ENCODE measurements at places on chromosomes 7 and 10.
A peak's percentile ranks its signal among the peaks of the same experiment; 100 is the strongest.

DNA sequence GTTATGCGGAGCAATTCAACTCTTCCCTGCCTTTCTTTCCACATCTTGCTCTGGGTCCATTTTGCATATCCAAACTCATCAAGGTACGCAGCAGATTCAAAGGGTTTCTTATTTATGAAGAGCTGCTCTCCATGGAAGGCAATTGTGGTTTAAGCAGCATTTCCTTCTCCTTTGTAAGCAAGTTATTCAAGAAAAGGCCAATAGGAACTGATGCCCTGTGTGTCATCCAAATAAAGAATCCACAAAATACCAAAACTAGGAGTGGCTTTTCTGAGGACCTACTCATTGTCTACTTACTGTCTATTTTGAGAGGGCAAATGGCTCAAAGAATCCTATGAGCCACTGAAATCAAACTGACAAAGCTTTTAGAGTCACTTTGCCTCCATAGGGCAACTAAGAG is 253.1 kb downstream of the PTEN start:
- no peak for DNase-seq

DNA sequence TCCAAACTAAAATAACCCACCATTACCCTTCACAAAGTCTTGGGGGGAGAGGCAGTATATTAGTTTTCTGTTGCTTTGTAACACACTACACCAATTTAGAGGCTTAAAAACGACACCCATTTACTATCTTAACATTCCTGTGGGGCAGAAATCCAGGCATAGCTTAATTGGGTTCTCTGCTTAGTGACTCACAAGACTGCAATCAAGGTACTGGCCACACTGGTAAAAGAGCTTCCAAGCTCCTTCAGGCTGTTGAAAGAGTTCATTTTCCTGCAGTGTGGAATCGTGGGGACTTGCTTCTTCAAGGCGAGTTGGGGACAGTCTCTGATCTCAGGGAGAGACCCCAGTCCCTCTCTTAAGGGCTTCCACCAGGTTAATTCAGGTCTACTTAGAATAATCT is 139.1 kb downstream of the XPNPEP1 start:
- DNase-seq, result no peak

- DNase-seq, result peak; percentile 35
These were observed 47.4 kb upstream of the PRKAR1B start for GRCh38 chr7:774161-775109.

- no peak for DNase-seq
These were observed 96.5 kb downstream of the CACNB2 start for GRCh38 chr10:18236756-18237155.

GRCh38 chr7:158366916-158367633 is 220.5 kb downstream of the PTPRN2 start:
- DNase-seq, result no peak

DNA sequence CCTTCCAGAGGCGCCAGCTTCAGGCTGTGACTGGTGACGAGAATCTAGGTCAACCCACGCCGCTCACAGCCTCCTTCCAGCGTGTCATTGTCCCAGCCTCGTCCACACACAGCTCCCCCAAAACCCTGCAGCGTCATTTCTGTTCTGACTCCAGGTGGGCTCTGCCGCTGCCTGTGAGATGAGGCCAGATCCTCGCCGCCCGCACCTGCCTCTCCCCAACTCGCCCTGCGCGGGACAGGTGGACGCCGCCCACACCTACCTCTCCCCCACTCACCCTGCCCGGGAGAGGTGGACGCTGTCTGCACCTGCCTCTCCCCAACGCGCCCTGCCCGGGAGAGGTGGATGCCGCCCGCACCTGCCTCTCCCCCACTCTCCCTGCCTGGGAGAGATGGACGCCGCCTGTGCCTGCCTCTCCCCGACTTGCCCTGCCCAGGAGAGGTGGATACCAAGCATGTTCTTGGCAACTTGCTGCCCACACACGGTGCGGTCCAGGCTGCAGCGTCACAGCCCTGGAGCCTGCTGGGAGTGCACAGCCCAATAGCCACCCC is 32.0 kb upstream of the CFAP46 start:
- DNase-seq, result no peak

DNA sequence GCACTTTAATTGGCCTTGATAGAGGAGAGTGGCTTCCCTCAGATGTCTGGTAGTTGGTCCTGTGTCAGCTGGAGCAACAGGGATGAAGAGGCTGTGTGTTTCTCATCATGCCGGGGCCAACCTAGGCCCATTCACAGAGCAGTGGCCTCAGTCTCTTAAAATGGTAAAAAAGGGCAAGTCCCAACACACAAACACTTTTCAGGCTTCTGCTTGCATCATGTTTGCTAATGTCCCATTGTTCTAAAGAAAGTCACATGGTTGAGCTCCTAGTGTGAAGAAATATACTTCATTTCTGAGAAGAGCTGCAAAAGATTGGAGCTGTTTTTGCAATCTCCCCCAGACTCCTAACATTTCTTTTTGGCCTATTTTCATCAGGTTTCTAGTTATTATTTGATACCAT is 40.6 kb upstream of the RBAK start:
- no peak for DNase-seq

- no peak for DNase-seq
These were observed 141.6 kb upstream of the NPS start for GRCh38 chr10:127407551-127407950.

DNA sequence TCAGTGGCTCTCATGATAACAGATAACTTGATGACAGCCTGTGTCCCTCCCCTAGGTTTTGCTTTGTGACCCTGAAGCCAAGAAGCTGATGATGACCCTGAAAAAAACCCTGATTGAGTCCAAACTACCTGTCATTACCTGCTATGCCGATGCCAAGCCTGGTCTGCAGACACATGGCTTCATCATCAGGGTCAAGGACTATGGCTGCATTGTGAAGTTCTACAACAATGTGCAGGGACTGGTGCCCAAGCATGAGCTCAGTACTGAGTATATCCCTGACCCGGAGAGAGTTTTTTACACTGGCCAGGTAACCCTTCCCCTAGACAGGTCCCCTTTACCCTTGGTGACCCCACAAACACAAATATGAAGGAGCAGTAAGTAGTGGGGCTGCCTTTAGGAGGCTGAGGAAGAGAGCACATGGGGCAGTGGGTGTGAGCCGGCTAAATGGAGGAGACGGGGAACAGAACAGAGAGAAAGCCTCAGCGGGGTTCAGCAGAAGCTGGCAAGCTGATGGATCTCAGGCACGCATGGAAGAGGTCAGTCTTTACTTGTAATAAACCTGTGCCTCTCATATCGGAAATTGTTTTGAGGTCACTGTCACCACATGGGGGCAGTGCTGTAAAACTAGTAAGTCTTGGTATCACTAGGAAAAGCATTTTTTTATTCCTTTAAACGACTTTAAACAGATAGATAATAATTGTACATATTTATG is 20.2 kb downstream of the PDCD11 start:
- DNase-seq, result peak; percentile 76

DNA sequence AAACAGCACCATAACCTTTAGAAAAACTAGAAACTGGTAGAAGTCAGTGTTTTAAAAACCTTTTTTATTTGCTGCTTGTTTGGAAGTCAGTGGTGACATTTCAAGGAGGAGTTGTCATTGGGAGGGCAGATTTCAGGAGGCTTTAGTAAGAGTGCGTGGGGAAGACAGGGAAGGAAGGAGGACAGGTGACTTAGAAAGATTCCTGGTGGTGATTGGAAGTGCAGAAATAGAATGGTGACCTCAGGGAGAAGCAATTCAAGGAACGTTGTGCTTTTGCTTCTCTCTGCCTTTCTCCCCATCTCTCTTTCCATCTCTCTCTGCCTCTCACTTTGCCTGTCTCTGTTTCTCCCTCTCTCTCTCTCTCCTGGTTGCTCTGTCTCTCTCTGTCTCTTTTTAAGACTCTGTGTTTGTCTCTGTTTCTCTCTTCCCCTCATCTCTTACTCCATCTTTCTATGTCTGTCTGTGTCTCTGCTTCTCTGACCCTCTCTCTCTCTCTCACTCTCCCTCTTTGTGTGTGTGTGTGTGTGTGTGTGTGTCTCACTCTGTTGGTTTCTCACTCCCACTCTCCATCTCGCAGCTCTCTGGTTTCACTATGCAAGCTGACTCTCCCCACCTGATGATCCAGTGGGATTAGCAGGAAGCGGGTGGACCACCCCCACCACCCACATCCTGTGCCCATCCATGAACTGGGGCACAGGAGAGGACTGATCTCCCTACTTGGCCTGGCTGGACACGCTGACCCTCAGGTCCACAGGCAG is 10.9 kb upstream of the PFKP start:
- no peak for DNase-seq

DNA sequence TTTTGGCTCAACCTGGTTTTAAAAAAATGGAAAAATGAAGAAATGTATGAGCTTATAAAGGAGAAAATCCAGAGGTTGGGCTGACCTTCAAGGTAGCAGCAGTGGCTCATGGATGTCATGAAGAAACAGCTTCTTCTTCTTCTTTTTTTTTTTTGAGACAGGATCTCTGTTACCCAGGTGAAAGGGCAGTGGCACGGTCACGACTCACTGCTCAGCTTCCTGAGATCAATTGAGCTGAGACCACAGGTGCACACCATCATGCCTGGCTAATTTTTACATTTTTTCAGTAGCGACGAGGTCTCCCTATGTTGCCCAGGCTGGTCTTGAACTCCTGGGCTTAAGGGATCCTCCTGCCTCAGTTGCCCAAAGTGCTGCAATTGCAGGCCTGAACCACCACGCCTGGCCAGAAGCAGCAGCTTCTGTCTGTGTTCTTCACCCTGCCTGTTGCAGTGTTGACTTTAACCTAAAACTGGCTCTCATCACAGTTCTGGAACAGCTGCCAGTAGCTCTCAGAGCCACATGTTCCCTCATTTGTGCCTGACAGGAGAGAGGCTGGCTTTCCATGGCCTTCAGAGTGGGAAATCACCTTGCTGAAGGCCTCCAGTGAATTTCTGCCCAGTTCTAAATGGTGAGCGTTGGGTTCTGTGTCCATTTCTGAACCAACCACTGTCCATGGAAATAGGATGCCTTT is 117.7 kb downstream of the PFKFB3 start:
- no peak for DNase-seq

GRCh38 chr10:84948644-84949043 is 620.3 kb downstream of the CCSER2 start:
- DNase-seq, result no peak

- DNase-seq, result no peak
These were observed 17.7 kb downstream of the WDR91 start for GRCh38 chr7:135193615-135194081.

DNA sequence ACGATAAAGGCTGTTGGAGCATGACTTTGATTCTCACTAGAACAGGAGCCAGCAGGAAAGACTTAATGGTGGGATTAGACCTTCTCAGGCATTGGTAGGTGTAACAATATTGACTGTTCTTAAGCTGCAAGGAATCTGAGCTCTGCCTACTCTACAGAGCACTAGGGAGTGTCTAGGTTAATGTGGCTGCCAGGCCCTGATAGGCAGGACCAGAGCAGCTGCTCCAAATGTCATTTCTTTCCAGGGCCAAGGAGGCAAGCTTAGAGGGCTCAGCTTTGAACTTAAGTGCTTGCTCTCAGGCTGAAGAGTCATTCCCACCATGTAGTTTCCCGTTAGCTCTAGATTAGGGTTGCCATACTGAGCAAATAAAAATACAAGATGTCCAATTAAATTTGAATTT is 96.8 kb downstream of the RAB18 start:
- peak; percentile 6 for DNase-seq

DNA sequence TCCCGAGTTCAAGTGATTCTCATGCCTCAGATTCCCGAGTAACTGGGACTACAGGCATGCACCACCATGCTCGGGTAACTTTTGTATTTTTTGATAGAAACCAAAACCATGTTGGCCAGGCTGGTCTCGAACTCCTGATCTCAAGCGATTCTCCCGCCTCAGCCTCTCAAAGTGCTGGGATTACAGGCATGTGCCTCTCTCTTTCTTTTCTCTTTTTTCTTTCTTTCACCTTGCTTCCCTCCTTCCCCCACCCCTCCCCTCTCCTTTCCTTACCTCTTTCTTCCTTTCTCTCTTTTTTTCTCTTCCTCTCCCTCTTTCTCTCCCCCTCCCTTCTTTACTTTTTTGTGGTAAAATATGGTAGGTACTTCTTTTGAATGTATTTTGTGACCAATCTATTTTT is 62.2 kb downstream of the ANKRD61 start:
- DNase-seq, result no peak
